Pons (tissue), 1 donor: ENCODE measurements at places on chromosomes 12 and 14.

GRCh38 chr14:100081997-100082625 lies 16.9 kb downstream of the EVL start:
- DNase-seq: no peak

GRCh38 chr12:98213556-98213955 lies 301.8 kb upstream of the TMPO start:
- DNase-seq: no peak

GRCh38 chr14:76863724-76864407 lies 37.7 kb downstream of the LRRC74A start:
- peak; percentile 66 for DNase-seq

GRCh38 chr12:24952389-24952788 lies 3.5 kb upstream of the BCAT1 start:
- DNase-seq: no peak

DNA sequence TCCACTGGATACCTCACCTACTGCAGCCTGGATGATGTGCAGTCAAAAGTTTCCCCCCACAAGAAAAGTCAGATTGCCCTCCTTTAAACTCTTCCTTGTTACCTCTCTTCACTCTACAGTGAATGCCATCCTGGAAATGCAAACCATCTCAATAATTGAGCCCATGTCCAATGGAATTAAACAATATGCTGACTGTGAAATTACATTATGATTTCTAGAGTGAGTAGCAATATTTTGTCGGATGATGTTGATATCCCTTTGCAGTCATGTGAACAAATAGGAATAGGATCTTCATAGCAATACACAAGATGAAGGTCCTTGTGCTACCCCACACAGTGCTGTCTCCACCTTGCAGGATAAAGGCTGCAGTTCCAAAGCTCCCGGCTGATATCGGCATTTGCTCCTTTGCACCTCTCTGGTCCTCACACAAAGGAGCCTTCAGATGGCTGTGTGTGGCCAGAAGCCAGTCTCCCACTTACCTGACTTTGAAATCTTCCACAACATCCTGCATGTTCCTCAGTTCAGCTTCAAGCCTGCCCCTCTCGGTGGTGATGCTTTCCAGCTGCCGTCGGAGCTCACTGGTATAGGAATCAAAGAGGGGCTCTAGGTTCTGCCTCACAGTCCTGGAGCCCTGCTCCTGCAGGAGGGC lies 1.5 kb downstream of the KRT75 start:
- DNase-seq: no peak

DNA sequence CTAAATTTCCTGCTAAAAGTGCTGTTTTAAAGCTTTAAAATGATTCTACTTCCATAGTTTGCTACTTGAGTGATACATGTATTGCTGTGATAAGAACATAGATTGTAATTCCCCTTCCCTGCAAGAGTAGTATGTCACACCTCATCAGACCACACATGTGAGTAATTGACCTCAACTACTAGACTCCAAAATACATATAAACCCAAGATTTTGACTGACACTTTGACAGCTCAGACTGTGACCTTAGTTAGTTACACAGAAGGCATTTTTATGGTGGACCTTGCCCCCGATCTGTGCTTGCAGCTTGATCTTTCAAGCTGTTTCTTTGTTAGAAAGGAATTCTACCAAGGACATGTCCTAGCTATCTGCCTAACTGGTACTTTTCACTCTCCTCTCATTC lies 18.6 kb downstream of the APOBEC1 start:
- DNase-seq: no peak

DNA sequence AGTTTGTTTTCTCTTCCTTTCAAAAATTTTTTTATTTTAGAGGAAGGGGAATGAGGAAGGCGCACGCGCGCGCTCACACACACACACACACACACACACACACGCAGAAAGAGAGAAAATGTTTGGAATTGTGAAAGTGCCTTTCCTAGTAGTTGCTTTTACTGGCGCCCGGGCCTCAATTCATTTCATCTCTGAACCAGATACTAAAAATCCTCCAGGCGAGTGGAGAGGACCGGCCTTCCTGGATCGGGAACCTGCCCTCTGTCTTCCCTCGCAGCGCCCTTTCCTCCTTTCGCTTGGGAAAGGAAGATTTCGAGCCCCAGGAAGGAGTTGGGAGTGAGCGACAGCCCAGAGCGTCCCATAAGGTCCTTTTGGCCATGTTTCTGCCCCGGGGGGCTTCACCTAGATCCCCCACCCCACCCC lies 7.8 kb upstream of the TBX3 start:
- DNase-seq: no peak

GRCh38 chr12:92786045-92786444 lies 83.3 kb downstream of the PLEKHG7 start:
- DNase-seq: no peak

DNA sequence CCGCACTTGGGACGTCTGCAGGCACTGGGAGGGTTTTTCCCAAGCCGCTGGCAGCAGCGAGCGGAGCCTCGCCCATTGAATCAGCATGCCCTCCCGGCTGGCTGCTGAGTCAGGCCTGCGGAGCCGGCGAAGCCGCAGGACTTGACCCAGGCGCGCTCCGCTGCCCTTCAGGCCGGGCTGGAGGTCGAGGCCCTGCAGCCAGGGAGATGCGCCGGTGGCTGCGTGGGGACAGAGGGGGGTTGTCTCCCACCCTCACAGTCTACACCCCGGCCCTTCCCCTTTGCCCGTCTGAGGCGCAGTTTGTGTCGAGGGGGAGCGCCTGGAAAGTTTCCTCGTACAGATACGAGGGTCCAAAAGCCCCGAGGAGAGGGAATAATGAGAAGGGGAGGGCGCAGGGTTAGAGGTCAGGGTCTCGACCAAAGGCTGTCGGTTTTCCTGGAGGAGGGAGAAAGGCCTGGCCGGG lies 759 bp upstream of the KLC1 start:
- peak; percentile 30 for DNase-seq

- DNase-seq: no peak
Observed at GRCh38 chr12:1838205-1838993, 18.0 kb downstream of the LRTM2 start.

DNA sequence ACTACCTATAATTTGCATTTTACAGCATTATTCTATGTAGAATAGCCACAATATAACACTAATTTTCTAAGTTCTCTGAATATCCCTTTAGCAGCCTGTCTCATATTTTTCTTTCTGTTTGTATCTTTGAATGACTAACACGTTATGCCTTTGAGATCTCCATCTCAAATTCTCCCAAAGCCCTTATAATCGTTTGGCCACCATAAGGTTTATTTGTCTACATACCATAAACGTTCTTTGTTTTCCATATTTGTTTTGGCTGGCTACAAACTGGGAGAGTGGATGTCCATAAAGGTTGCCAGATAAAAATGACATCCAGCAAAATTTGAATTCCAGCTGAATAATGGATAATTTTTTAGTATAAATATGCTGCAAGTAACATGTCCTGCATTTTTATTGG lies 203.7 kb downstream of the STXBP6 start:
- no peak for DNase-seq

DNA sequence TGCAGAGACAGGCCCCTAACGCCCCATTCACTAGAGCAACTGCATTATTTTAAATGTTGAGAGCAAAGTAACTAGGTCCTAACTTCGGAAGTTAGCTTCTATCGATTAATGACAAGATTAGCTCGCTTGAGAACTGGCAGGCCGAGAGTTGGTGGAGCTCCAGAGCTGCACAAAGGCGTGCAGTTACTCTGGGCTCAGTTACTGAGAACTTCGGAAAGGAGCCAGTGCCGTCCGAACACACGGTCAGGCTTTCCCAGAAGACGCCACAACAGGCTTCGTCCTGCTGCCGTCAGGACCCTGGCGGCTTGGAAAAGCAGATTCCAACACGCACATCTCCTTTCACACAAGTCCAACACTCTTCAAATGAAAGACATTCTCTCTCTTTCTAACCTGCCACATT lies 45.4 kb upstream of the TESC start:
- peak; percentile 40 for DNase-seq

DNA sequence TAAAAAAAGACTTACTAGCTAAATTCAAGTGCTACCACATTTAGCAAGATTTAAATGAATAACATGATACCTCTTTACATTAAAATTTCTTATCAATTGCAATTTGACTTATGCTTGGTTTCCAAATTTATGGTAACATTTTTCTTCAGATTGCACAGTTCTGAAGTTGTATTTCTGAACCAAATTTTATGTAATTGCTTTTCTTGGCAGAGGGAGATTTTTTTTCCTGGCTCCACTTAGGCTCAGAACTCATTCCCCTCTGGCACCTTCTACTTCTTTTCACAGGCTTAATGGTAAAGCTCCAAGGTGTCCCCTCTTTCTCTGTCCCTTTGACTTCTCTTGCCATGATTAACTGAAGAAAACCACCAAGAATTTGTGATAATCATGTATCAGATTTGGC lies 99.8 kb upstream of the TMTC1 start:
- no peak for DNase-seq

GRCh38 chr14:51356381-51356780 lies 116.3 kb downstream of the TMX1 start:
- DNase-seq: no peak

DNA sequence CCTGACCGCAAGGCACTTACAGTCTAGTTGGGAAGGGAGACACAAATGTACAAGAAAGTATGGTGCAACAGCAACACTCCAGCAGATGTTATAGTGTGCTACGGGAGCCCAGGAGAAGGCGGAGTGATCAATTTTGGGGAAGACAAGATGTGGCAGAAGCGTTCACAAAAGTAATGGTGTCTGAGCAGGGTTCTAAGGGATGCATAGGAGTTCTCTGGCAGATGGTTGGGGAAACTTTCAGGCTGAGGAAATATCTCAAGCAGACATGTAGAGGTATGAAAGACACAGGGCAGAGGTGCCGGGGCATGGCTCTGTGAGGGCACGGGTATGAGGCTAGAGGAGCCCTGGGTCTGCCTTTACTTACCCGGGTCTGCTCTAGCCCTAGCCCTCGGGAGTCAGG lies 5.1 kb upstream of the TNFRSF1A start:
- DNase-seq: no peak

- no peak for DNase-seq
Observed at GRCh38 chr12:92297932-92298696, 152.5 kb upstream of the BTG1 start.

- DNase-seq: peak; percentile 89
Observed at GRCh38 chr14:20681348-20682126, 2.8 kb upstream of the RNASE4 start.

GRCh38 chr12:67320614-67321295 lies 51.6 kb downstream of the CAND1 start:
- no peak for DNase-seq

DNA sequence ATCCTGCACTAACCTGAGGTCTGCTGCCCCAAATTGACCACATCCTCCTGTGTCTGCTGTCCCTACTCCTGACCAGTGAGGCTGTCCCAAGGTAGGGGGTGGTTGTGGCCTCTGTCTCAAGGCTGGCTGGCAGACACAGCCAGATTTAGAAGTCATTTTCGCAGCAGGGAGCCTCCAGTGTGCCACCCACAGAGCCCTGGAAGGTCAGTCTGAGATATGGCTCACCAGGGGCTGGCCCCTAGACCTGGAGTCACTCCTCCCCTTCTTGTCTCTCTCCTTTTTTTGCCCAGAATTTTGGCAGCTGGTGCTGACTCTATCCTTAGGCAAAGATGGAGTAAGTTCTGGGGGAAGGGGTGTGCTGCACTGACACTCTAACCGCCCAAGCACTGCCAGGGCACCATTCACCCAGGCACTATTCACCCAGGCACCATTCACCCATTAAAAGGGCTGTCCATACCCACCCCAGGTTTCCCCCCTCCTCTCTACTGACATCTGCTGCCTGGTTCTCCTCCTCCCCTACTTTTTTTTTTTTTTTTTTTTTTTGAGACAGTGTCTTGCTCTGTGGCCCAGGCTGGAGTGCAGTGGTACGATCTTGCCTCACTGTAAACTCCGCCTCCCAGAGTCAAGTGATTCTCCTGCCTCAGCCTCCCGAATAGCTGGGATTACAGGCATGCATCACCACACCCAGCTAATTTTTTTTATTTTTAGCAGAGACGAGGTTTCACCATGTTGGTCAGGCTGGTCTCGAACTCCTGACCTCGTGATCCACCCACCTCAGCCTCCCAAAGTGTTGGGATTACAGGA lies 7.7 kb downstream of the DDN start:
- no peak for DNase-seq

- DNase-seq: no peak
Observed at GRCh38 chr12:95738024-95738611, 52.4 kb downstream of the NTN4 start.

- DNase-seq: no peak
Observed at GRCh38 chr12:104501660-104502059, 44.9 kb downstream of the CHST11 start.

DNA sequence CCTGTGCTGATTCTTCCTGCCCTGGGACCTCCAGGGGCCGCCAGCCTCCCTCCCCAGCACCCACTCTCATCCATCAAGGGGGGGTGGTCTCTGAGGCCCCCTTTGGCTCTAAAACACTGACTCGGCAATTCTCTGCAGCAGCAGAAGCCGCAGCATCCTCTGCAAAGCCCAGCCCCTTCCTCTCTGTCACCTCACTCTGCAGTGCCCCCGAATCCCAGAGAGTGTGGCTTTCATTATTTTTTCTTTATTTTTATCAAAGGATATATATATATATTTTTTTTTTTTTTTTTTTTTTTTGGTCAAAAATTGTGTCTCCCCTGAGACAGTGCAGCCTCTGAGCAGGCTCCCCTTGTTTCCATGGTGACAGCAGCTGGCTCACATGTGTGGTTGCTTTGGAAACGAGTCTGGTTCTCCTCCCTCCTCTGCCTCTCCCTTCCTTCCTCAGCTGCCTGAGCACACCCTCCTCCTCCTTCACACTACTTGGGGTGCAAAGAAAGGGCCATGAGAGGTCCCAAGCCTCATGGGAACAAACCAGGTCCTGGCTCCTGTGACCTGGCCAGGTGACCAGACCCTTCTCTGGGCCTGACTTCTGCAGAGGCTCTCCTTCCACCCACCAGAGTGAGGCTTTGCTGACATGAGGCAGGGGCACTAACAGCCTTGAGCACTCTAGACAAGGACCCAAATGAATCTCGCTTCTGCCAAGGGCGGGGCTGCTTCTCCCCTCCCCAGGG lies 100.5 kb downstream of the LRRC74A start:
- DNase-seq: no peak

- no peak for DNase-seq
Observed at GRCh38 chr12:12883369-12884001, 7.9 kb upstream of the GPRC5A start.

GRCh38 chr12:66320996-66321395 lies 18.7 kb downstream of the HELB start:
- no peak for DNase-seq

DNA sequence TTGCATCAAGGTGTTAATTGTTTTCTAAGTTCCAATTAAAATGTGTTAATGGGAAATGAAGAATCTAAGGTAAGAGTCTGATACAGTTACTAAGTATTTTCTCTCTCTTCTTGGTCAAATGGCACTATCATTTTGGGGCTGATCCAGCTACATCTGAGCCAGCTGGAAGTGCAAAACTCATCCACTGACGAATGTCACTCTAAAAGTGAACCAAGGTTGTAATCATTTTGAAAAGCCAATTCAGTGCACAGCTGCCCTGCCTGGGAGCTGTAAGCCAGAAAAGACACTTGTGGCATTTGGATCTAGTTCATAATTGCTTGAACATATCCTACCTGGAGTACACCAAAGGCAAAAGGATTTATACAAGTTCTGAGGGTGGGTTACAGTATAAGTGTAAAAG lies 1011.3 kb downstream of the AACS start:
- DNase-seq: no peak

- no peak for DNase-seq
Observed at GRCh38 chr12:42008996-42009395, 135.7 kb downstream of the GXYLT1 start.

- DNase-seq: no peak
Observed at GRCh38 chr12:131276501-131277185, 322.9 kb downstream of the ADGRD1 start.
